NCI-H2029 treated with DMSO at 0.1 percent for 48 hours (cell line): ENCODE measurements at places on chromosomes 1 and 21.

DNA sequence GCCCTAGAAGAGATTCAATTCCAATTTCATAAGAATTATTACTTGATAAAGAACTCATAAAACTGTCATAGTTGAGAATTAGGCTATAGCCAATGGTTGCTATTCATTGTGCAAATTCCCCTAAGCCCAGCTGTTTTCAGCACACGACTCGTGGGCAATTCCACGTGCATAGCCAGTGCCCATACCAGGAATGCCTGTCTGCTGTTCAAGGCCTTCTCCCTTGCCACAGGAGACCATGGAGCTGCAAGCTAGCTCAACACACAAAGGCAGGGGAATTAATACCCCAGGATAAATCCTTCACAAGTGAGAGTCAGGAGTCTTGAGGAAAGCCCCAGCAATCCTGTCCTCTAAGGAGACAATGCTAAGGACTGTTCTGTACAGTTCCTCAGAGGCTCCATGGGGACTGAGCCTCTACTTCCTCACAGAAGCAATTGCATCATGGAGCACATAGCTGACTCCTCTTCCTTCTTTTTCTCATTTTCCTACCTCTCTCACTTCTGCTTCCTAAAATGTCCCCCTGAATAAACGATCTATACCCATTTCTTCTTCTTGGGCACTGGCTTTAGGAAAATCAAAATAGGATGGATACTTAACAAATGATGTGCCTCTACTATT lies 19.1 kb upstream of the CHRM3 start:
- DNase-seq = no peak

DNA sequence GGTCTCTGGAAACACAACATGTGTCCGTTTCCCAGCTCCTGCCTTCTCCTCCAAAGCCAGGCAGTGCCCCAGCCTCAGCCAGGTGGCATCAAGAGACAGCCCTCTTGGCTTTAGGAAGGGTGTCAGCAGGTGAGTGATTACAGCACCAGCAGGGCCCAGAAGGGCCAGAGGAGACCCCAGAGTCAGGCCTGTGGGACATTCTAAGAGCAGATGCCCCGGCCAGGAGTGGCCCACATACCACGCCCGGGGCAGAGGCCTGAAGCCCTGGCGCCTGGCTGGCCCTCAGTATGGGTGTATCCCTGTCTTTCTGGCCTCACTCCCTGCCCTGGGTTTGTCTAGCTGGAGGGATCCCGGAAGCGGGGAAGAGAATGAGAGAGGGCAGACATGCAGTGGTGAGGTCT lies 109.2 kb downstream of the CASZ1 start:
- no peak for DNase-seq

- DNase-seq = no peak
Observed at GRCh38 chr1:30376054-30376697, 347.2 kb downstream of the MATN1 start.

DNA sequence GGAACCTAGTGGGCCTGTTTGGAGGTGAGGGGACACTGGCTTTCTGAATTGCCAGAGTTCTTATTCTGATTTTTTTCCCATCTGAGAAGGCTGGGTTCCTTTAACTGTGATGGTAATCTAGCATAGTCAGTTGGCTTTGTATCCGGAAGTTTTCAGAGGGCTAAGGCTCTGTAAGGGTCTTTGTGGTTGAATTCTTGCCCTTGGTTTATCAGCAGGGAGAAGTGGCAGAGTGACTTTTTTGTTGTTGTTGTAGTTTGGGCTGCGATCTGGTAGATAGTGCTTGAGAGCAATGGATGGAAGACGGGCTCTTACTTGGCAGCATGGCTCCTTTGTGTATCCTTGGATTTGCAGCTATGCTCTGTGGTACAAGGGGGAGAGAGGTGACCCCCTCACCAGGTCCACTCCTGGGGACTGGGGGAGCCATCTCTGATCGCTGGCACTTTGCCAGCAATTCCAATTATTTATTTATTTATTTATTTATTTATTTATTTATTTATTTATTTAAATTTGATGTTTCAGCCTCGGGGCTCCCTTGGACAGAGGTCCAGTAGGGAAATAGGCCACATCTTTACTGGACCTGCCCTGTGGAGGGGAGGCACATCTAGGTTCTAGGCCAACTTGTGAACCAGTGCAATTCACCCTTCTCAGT lies 18.5 kb downstream of the TCP10L start:
- DNase-seq = no peak

- no peak for DNase-seq
Observed at GRCh38 chr21:35006248-35006647, 42.9 kb downstream of the RUNX1 start.

- DNase-seq = no peak
Observed at GRCh38 chr1:182301467-182302198, 90.0 kb downstream of the GLUL start.

DNA sequence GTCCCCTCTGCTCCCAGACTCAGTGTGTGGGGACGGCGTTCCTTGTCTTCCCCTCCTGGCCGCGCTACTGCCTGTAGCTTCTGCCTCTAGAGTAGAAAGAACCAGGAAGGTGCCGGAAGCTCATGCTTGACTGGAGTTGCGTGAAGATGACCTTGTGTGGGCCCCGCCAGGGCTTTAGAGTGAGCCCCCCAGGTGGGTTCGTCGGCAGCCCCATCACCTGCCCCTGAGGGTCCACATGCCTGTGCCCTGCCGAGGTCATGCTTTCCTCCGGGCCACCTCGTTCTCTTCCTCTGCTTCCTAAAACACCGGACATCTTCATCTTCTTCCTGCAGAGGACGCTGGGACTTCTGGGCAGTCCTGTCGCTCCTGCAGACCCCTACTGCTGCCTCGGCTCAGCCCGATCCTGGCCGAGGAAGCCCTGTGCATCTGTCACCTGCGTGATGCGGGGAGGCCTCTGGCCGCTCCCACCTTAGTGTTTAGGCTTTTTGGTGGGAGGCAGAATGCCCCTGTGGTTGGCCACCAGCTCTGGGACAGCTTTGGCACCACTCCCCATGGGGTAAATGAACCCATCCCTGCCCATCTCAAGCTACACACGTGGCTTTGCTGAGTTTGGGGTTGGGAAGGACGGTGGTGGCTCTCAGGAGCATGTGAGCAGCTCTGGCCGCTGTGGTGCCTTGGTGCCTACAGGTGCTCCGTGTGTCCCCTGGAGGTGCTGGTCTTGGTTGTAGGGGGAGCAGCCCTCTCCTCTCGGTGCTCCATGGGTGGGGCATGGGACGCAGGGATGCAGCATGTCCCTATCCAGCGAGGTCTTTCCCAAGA lies 12.3 kb downstream of the OBSCN start:
- no peak for DNase-seq

- no peak for DNase-seq
Observed at GRCh38 chr1:239955431-239955830, 136.3 kb upstream of the FMN2 start.

DNA sequence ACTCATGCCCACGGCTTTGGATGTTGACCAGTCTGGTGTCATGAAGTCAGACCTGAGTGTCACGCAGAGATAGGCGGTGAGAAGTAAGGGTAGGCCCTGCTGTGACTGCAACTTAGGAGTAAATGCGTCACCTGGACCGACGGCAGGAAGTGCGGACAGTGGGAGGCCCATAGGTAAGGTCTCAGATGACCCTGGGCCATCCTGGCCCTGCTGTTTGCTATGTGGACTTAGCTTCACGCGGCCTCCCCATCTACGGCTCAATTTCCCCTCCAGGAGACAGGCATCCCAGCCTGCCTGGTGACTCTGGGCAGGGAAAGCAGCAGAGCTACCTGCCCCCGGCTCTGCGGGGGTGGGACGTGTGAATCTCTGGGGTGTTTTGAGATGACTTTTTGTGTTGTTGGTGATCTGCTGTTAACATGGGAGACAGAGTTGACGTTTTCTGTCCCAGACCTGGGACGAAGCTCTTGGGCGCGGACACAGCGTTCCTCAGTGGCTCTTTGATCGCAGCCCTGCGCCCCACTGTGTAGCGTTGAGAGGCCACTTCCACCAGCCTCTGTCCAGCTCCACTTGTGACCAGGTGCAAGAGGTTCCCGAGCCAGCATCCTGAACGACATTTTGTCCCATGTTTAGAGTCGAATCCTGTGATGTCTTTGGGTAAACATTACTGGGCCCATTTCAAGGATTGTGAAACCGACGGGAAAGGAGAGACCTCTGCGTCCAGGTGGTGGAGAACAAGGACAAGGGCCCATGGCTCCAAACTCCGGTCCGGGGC lies 39.9 kb downstream of the CRYAA start:
- no peak for DNase-seq

GRCh38 chr1:64584479-64584878 lies 114.5 kb downstream of the CACHD1 start:
- DNase-seq = no peak

GRCh38 chr1:222889440-222889839 lies 74.6 kb downstream of the DISP1 start:
- no peak for DNase-seq

GRCh38 chr1:23868557-23869016 lies 497 bp upstream of the FUCA1 start:
- no peak for DNase-seq

DNA sequence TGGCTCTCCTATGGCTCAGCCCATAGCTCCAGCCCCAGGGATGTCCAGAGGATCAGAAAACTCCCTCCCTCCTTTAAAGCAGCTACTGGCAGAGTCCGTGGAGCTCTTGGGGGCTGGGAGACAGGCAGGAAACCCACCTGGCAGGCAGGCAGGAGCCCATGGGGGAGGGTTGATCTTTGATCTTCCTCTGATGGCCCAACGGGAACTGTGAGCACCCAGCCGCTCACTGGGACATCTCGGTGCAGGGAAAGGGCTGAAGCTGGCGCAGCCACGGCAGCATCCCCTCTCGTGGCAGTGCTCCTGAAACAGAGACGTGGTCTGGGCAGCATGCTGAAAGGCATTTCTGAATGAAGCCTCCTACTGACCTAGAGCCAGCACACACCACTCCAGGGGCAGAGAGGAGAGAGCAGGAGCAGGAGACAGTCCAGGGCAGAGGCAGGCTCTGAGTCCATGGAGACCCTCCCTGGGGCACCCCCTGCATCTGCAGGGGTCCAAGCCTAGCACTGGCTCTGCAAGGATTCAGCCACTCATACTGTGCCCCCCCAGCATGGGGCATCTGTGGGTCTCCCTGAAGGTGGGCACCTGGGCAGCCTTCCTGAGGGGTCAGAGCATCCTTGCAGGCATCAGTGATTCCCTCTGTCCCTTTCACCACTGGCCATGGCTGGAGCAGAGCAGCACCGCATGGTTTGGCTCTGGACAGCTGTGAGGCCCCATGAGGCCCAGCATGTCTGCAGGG lies 4.9 kb upstream of the SLX9 start:
- no peak for DNase-seq

GRCh38 chr1:35191429-35192055 lies 1.4 kb downstream of the SFPQ start:
- DNase-seq = no peak

- DNase-seq = peak; percentile 74
Observed at GRCh38 chr1:51316846-51317120, 13.6 kb downstream of the TTC39A start.

- DNase-seq = no peak
Observed at GRCh38 chr1:66226985-66227384, 307.0 kb upstream of the SGIP1 start.

GRCh38 chr1:199399996-199400724 lies 627.4 kb upstream of the NR5A2 start:
- no peak for DNase-seq

DNA sequence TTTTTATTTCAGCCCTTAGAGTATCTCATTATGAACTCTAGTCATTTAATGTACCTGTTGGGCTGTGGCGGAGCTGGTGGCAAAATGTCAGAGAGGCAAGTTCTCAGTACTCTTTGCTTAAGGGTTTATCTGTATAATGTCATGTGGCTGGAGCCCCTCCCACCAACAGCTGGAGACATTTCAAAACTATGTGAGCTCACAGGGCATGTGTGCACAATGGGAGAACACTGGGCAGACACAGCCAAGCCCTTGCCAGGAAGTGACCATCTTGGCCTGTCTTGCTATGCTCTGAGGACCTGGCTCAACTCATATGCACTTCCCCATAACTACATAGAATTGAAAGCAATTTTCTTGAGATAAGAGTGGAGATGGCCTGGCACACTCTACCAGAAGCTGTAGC lies 296.4 kb downstream of the PTPRU start:
- no peak for DNase-seq

DNA sequence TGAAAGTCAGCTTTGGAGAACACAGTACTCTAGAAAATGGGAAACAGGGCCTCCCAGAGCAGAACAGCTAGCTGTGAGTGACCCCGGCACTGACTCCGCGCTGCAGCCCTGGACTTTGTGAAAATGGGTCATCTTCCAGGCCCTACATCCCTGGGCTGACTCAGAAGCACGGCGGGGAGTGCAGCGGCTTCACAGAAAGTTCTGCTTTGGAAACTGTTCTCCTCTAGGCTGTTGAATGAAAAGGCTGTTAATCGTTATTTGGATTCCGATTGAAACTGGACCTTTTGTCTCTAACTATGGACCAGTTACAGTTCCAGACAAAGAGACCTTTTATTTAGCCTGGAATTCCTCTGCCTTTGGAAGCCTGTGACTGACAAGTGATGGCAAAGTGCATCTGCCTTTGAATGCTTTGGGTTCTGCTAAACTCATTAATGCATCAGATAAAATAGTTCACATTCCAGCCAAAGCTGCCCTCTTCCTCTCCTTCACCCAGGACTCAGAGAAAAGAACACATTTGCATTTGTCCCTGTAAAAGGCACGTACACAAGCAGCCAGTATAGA lies 144.9 kb upstream of the HOOK1 start:
- no peak for DNase-seq

DNA sequence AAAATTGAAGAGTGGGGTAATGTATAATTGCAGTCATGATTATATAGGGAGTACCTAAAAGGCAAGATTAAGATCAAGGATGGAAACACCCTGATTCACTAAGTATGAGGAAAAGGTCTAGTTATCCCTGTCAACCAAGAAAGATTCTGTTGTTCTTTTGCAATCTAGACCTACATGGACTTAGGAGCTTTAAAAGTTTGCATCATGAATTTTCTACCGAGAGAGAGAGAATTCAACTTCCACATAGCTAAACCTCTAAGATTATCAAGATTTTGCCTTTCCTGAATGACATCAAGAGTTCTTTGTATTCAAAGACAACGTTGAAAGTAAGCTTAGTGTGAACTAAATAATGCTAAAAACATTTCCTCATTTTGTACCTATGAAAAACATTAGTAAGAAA lies 78.8 kb upstream of the RBM34 start:
- no peak for DNase-seq

DNA sequence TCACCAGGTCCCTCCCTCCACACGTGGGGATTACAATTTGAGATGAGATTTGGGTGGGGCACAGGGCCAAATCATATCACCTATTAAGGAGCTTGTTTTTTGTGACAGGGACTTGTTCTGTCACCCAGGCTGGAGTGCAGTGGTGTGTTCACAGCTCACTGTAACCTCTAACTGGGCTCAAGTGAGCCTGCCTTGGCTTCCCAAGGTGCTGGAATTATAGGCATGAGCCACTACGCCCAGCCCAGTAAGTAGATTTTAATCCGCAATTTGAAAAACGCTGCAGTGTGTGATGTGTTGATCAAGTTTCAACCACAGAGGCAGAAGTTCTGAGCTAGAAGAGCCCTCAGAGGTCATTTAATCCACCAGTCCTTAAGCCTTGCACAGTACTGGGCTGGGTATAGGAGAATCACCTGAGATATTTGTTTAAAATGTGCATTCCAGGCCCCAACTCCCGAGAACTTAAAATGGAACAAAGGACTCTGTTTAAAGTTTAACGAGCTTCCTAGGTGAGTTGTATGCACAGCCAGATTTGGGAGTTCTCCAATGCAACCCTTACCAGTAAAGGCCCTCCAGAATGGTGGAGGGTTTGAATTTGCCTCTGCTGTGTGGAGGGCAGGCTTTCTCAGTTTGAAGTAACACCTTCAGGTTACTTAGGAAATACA lies 13.4 kb downstream of the RPL11 start:
- DNase-seq = no peak

GRCh38 chr1:116558140-116558549 lies 12.7 kb downstream of the CD58 start:
- no peak for DNase-seq
